ENCODE measurements at places on chromosomes 3 and 15. TPM values are rescaled to one million over a fixed set of nuclear protein-coding genes. Genes with fewer than 3 reads are reported as not detected.

The SH2D7 gene
- not detected for polyA plus RNA-seq

The TRIM42 gene
- polyA plus RNA-seq: not detected

The KIF15 gene
- polyA plus RNA-seq: 4.9 TPM

DNA sequence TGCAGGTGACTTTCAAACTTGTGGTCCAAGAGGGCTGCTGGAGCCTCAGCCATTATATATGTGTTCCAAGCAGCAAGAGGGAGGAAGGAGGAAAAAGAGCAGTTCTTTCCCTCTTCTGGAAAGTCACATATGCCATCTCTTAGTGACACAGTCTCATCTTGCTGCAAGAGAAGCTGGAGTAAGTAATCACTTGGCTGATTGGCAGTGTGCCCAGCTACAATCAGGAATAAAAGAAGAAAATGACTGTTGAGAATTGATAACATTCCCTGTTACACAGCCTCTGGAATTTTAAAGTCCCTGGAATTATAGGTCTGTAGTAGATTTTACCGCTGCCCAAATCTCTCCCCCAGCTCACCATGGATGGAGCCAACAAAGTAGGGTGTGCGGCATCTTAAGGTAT, 31.4 kb upstream of the LYZL4 start:
- DNase-seq: no peak

GRCh38 chr3:172394692-172395091, 53.6 kb downstream of the GHSR start:
- no peak for DNase-seq
